ENCODE measurements at places on chromosomes 13 and 19.
A peak's percentile ranks its signal among the peaks of the same experiment; 100 is the strongest.

GRCh38 chr19:38538386-38538785, 79.4 kb downstream of the MAP4K1 start:
- DNase-seq, result no peak

GRCh38 chr13:41267106-41267505, 3.7 kb upstream of the MTRF1 start:
- DNase-seq, result no peak

- no peak for DNase-seq
Observed at GRCh38 chr19:33290956-33291622, 11.2 kb downstream of the CEBPA start.

DNA sequence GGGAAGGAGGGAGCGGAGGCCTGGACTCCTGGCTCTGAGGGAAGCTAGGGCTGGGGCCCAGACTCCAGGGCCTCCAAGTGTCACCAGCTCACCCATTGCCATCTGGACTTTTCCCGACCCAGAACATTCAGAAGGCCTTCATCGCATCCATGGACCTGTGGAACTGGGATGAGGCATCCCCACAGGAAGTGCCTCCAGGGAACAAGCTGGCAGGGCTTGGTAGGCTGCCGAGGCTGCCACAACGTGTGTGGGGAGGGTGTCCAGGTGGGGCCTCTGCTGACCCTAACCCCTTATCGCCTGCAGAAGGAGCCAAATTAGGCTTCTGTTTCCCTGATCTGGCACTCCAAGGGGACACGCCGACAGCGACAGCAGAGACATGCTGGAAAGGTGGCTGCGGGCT, 767 bp downstream of the ETV2 start:
- no peak for DNase-seq

- DNase-seq, result no peak
Observed at GRCh38 chr19:45630463-45630862, 8.7 kb downstream of the EML2 start.

- DNase-seq, result no peak
Observed at GRCh38 chr13:31967155-31967554, 64.4 kb upstream of the FRY start.

GRCh38 chr13:112675366-112675756, 14.5 kb upstream of the ATP11A start:
- DNase-seq, result no peak

GRCh38 chr19:6732803-6733337, 4.5 kb downstream of the GPR108 start:
- no peak for DNase-seq

- no peak for DNase-seq
Observed at GRCh38 chr13:21964686-21965085, 293.8 kb downstream of the FGF9 start.

GRCh38 chr13:47418206-47418920, 521.5 kb upstream of the HTR2A start:
- no peak for DNase-seq

GRCh38 chr19:38046254-38047048, 139.4 kb downstream of the SIPA1L3 start:
- peak; percentile 54 for DNase-seq

DNA sequence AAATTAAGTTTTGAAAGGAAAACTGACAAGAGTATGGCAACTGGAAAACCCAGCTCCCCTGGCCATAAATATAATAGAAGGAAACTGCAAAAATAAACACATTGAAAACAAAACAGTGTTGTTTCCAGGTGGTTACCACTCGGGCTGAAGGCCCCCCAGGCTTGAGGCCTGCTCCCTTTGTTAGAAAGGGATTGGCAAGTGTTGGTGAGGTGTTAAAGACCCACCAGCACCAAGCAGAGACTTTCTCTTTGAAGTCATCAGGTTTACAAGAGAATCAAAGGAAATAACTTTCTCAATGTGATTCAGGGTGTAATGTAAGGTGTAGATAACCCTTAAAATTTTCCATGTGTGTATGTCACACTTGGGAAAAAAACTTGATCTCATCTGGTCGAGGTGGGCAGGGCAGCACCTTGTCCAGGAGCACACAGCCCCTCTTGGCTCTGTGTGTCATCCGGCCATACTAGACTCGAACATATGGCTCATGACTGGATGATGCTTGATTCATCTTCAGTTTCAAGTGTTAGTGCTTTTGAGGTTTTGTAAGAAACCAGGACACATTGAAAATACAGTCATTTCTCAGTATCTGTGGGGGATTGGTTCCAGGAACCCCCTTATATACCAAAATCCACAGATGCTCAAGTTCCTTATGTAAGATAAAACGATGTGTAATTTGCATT, 7.8 kb downstream of the ACTN4 start:
- DNase-seq, result no peak

DNA sequence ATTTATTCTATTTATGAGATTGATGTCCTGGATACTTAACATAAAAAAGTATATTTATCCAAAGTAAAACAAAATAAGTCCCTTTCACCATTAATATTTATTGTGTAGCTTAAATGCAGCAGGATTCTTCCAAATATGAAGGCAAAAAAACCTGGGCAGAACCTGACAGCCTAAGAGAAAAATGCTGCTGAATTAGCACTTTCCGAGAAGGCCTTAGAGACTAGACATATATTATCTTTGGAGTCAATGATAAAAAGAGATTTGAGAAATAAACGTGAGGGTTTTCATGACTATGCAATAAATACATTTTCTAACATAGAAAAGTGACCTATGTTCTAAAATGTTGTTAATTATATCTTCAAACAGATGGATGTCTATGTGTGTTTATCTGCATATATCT, 566.9 kb downstream of the PCDH9 start:
- no peak for DNase-seq

- no peak for DNase-seq
Observed at GRCh38 chr13:95533545-95534160, 18.9 kb upstream of the CLDN10 start.

DNA sequence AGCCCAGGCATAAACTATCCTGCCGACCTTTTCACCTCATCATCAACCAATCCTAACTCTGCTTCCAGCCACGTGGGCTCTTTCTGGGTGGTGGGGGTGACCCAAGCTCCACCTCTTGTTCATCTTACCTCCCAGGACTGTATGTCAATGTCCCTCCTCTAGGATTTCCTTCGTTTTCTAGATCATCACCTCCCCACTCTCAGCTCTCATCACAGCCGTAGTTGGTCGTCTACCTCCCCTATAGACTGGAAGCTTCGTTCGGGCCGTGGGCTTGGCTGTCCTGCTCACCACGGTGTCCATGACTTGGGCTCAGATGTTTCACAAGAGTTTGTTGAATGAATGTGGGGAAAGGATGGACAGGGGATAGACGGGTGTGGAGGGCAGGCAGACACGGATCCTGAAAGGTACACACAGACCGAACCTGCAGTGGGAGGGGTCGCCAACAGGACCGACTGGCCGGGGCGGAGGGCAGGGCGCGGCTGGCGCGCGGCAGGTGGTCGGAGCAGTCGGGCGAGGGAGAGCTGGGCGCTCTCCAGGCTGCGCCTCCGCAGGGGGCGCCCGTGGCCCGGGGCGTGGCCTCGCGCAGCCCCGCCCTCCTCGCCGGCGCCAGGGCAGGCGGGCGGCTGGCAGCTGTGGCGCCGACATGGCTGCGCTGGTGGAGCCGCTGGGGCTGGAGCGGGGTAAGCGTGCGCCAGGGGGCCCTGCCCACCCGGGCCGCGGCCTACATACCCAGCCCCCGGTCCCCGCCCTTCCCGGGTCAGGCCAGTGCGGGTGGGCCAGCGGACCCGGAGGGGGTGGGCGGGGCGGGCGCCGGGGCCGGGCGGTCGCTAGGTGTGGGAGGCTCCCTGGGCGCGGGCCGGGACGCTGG, at the start of gene LIN7B:
LIN7B (plus strand) TSS at position 609 of the 868 bp plus-strand sequence; CDS start at position 644, 35 bp downstream.
- DNase-seq, result peak; percentile 84

GRCh38 chr19:31976775-31977536, 368.5 kb upstream of the ZNF507 start:
- DNase-seq, result no peak

- DNase-seq, result no peak
Observed at GRCh38 chr19:33207040-33207620, 13.0 kb downstream of the LRP3 start.

GRCh38 chr19:35509018-35509652, 4.3 kb downstream of the DMKN start:
- peak; percentile 32 for DNase-seq

DNA sequence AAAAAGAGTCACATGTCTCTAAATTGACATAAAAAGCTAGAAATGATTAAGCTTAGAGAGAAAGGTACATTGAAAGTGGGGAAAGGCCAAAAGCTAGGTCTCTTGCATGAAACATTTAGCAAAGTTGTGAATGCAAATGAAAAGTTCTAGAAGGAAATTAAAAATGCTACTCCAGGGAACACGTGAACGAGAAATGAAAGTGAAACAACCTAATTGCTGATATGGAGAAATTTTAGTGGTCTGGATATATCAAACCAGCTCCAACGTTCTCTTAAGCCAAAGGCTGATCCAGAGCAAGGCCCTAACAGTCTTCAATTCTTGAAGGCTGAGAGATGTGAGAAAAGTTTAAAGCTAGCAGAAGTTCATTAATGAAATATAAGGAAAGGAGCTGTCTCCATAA, 419.8 kb downstream of the SLITRK6 start:
- no peak for DNase-seq

GRCh38 chr13:19153782-19154450, 27.7 kb downstream of the TUBA3C start:
- DNase-seq, result no peak

DNA sequence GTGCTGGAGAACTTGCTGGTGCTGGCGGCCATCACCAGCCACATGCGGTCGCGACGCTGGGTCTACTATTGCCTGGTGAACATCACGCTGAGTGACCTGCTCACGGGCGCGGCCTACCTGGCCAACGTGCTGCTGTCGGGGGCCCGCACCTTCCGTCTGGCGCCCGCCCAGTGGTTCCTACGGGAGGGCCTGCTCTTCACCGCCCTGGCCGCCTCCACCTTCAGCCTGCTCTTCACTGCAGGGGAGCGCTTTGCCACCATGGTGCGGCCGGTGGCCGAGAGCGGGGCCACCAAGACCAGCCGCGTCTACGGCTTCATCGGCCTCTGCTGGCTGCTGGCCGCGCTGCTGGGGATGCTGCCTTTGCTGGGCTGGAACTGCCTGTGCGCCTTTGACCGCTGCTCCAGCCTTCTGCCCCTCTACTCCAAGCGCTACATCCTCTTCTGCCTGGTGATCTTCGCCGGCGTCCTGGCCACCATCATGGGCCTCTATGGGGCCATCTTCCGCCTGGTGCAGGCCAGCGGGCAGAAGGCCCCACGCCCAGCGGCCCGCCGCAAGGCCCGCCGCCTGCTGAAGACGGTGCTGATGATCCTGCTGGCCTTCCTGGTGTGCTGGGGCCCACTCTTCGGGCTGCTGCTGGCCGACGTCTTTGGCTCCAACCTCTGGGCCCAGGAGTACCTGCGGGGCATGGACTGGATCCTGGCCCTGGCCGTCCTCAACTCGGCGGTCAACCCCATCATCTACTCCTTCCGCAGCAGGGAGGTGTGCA, 587 bp downstream of the S1PR4 start:
- no peak for DNase-seq

DNA sequence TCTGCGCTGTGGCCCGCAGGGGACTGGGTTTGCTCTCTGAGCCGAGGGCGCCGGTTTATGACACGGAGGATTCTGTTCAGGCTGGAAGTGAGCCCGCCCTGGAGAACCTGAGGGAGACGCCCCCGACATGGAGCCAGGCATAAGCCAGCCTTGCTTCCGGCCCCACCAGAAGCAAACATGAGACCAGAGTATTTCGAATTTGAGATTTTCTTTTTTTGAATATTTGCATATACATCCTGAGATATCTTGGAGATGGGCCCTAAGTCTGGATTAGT, 72.9 kb downstream of the KDM4B start:
- no peak for DNase-seq

GRCh38 chr13:110424569-110425443, 117.7 kb downstream of the COL4A2 start:
- DNase-seq, result no peak

DNA sequence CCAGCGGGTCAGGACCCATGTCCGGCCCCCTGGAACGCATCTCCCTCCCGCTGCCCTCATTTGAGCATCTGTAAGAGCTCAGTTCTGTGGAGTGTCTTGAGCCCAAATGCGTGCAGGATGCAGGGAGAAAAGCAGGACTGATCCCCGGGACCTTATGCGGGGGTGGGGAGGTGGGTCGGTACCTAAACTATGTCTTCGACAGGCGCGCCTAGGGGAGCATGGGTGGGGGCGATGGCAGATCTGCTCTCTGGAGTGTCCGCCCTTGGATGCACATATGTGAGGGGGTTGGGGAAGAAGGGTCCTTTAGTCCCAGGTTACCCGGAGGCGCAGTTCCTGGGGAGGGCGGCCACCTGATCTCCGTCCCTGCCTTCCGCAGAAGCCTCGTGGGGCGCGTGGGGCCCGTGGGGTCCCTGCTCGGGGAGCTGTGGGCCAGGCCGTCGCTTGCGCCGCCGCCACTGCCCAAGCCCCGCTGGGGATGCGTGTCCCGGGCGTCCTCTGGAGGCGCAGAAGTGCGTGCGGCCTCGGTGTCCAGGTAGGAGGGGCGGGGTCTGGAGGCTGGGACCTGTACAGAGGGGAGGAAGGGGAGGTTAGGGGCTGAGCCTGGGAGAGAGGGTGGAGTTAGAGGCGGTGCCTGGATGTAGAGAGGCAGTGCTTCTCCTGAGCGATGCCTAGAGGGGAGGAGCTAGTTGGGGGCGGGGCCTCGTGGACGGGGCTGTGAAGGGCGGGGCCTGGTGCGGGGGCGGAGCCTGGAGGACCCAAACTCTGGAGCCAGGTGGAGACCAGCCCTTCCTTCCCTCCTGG, 2.9 kb downstream of the CILP2 start:
- peak; percentile 54 for DNase-seq

- DNase-seq, result no peak
Observed at GRCh38 chr13:44507639-44508038, 68.5 kb downstream of the TSC22D1 start.

GRCh38 chr19:522726-523125, 8.8 kb upstream of the CDC34 start:
- no peak for DNase-seq

- DNase-seq, result no peak
Observed at GRCh38 chr13:28485996-28486543, 8.9 kb downstream of the FLT1 start.

DNA sequence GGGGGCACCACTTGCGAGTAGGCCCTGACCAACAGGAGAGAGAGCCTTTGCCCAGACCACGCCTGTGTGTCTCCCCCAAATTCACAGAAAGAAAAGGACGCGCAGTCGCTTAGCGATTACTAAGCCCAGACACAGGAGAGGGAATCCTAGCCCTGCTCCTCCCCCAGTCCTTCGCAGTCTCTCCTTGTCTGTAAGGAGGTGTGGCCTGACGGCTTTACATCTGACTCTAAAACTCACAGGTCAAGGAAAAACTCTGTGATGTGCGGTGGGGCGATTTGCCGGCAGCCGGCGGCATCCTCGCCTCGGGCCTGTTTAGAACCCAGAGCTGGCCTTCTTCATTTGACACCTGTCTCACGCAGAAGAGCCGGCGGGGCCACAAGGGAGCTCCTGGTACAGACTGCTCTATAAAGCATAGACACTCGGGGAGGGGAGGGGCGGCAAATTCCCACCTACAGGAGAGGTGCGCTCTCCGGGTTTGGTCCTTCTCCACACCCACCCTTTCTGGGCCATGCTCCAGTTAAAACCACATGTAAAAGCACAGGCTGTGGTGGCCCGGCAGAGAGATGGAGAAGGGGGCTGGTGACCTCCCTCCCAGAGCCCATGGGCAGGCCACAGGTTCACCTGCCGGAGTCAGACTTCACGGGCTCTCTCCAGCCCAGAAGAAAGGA, 17.8 kb downstream of the GPR12 start:
- no peak for DNase-seq

Data from GM18507 (cell line).